Activated T-cell treated with anti-CD3 and anti-CD28 coated beads for 24 hours (primary cell): ENCODE measurements at places on chromosomes 12 and 14.

DNA sequence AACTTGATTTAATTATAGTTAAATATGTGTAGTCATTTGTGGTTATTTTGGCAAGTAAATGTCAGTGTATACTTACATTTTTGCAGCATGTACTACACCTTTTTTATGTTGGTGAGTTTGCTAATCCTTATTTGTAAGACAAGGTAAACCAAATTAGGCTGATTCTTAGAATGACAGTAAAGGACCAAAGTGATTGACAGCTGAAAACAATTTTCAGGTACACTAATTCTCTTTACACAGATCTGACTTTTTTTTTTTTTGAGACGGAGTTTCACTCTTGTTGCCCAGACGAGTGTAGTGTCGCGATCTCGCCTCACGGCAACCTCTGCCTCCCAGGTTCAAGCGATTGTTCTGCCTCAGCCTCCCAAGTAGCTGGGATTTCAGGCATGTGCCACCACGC is 8.4 kb downstream of the SLC25A3 start:
- DNase-seq = no peak

DNA sequence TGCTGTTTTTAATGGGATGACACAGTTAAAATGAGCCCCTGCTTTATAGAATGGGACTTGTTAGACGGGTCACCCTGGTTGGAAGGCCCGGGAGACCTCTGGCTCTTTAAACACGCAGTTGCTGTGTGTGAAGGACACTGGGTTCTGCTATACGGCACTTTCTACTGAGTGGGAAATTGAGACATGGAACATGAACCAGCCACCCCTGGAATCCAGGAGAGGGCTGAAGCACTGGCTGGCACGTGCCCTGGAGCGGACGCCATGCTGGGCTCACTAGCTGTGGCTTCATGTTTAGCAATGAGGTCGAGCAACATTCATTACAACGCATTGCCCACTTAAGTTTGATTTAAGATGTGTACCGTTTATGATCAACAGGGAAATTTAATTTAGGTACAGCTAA is 23.9 kb downstream of the CACNA1C start:
- no peak for DNase-seq

DNA sequence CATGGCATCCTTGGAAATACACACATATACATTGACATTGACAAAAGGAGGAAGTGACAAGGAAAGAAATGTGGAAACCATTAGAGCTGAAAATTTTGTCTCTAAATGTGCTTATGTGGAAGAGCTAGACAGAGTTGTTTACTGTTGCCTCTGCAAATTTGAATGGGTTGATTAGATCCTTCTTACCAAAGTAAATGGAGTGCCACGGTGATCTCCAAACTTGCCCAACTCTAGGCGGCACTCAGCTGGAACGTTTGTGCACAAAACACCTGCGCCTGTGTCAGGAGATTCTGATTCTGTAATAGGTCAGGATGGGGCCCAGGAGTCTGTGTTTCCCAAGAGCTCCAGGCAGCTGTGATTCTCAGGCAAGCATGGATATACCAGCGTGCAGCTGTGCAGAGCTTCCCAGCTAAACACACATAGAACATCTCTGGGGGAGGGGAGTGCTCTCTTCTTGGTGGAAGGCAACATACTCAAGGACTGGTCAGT is 77.8 kb upstream of the BDKRB2 start:
- no peak for DNase-seq

DNA sequence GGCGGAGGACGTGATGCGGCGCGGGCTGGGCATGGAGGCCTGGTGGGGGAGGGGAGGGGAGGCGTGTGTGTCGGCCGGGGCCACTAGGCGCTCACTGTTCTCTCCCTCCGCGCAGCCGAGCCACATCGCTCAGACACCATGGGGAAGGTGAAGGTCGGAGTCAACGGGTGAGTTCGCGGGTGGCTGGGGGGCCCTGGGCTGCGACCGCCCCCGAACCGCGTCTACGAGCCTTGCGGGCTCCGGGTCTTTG is 303 bp downstream of the GAPDH start:
- no peak for DNase-seq

DNA sequence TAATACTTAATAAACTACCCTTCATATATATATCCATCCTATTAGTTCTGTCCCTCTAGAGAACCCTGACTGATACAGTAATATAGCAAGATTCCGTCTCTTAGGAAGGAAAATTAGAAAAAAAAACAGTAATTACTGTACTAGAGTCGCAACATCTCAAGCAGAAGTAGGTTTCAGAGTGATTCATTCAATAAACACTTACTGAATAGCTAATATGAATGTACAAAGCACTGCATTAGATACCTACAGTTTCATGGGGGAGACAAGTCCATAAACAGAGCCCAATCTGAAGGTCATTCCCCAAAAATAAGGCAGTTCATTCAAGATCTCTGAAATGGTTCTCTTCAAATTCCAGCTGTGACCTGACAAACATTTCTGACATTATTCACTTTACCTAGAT is 9.9 kb downstream of the CERS5 start:
- DNase-seq = no peak

DNA sequence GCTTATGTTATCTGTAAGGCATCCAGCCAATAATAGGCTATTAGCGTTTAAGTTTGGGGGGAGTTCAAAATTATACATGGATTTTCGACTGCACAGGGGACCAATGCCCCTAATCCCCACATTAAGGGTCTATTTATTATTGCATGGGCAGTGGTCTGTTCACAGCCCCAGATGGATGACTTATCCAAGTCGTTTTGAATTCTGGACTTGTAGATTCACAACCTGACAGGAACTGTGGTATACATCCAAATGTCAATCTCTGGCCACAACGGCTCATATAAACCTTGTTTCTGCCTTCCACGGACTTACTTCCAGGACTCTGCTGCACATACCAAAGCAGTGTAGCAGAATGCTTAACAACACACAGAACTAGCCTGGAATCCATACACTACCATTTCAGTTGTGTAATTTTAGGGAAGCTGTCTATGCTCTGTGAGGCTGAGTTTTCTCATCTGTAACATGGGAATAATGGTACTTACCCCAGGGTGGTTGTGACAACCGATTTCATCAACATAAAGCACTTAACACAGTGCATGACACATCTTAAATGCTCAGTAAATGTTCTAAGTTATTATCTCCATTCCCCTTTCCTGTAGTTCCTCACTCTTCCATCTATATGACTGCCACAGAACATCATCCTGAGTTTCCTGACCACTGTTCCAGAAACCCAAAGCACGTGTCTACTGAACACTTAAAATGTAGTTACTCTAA is 3.7 kb downstream of the DDX24 start:
- no peak for DNase-seq

GRCh38 chr14:87175175-87175574 is 817.8 kb downstream of the GALC start:
- DNase-seq = no peak

DNA sequence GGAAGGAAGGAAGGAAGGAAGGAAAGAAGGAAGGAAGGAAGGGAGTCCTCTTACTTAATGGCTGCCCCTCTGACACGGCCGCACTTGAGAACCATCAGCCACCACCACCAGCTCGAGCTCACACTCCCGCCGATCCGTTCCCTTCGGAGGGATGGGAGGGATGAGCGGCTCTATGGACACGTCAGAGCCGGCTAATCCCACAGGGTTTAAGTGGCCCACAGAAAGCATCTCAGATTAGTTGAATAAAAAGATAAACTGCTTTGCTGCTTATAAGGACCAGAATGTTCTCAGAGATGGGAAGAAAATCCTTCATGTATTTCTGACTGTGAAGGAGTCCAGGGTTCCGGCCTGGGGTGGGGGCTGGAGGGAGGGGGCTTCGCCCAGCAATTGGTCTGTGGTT is 31.1 kb downstream of the PRIMA1 start:
- no peak for DNase-seq

GRCh38 chr14:66601932-66602578 is 94.1 kb downstream of the GPHN start:
- DNase-seq = no peak

- no peak for DNase-seq
Observed at GRCh38 chr12:51390457-51390856, 749 bp downstream of the GALNT6 start.

GRCh38 chr14:56416213-56416612 is 163.4 kb upstream of the TMEM260 start:
- no peak for DNase-seq

GRCh38 chr14:55803873-55804553 is 224.0 kb downstream of the KTN1 start:
- no peak for DNase-seq

- DNase-seq = no peak
Observed at GRCh38 chr12:49019120-49019430, 499 bp upstream of the PRKAG1 start.

- no peak for DNase-seq
Observed at GRCh38 chr12:73159954-73160353, 887.8 kb downstream of the TRHDE start.

DNA sequence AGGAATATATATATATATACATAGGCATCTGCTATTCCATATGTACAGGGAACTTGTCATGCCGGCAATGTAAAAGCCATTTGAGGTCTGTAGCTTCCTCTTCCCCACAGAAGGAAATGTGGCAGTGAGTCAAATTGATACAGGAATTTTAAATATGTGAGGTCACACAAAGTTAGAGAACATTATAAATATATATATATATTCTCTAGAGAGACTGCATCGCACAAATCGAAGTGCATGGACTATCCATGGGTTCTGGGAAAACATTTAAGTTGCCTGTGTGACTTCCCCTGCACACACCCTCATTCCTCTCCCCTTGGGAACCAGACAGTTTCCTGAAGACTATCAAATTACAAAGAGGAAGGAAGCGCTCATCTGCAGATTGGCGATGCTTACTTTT is 100.9 kb upstream of the CCDC91 start:
- no peak for DNase-seq

GRCh38 chr14:24115422-24116127 is 826 bp upstream of the NRL start:
- DNase-seq = no peak

- no peak for DNase-seq
Observed at GRCh38 chr12:467591-467990, 7.9 kb downstream of the B4GALNT3 start.

DNA sequence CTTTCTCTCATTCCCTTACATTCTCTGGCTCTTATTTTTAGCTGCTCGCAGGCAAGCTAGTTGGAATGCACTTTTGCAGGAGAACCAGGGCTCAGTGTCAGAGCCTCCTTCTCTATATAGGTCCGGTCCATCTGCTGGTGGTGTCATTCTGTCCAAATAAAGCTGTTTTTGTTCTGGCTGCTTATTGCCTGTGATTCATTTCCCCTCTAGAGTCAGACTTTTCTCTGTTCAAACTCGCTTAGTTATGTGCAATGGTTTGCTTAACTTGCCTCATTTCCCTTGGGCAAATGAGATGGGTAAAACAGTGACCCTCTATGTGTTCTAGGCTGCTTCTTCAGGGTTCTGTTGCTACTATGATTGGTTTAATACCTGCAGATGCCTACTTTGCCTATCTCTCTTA is 2.9 kb downstream of the SMARCD1 start:
- DNase-seq = no peak

- DNase-seq = no peak
Observed at GRCh38 chr14:37594971-37595808, at the start of the genes FOXA1 and TTC6. Gene FOXA1 (minus strand): TSS chr14:37595249. CDS start chr14:37594972, 277 bp downstream. Gene TTC6 (plus strand): TSS chr14:37595629. CDS start chr14:37622065, 26,436 bp downstream.

- no peak for DNase-seq
Observed at GRCh38 chr12:12983420-12984035, 16.5 kb downstream of the HEBP1 start.

GRCh38 chr12:13167906-13168305 is 28.6 kb upstream of the EMP1 start:
- DNase-seq = no peak
